ENCODE measurements at places on chromosomes 4 and X.

- DNase-seq: peak; percentile 38
Measured at GRCh38 chrX:131677655-131678628, 134.1 kb downstream of the OR13H1 start.

DNA sequence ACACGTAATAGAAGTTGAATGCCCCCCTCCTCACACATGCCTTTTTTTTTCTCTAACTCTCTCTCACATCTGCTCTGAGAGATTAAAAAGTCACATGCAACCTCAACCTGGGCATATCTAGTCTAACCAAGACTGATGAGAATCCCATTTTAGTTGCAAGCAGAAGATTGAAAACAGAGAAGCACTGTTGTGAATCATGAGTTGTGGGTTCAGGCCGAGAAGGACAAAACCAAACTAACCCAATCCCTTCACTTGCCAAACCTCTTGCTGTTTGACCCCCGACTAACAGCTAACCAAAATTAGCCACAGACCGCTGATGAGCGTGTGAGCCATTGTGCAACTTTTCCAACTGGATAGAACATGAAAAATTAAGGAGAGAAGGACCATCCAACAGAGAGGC is 31.8 kb downstream of the CXCL1 start:
- DNase-seq: no peak

- DNase-seq: no peak
Measured at GRCh38 chr4:129138810-129139496, 43.0 kb downstream of the C4orf33 start.

GRCh38 chr4:3705236-3705987 is 60.8 kb upstream of the ADRA2C start:
- DNase-seq: no peak

- no peak for DNase-seq
Measured at GRCh38 chrX:107673933-107674479, 45.7 kb downstream of the PRPS1 start.

- no peak for DNase-seq
Measured at GRCh38 chrX:80282535-80282934, 137.7 kb upstream of the TENT5D start.

- DNase-seq: no peak
Measured at GRCh38 chrX:38627683-38628082, 66.3 kb downstream of the TSPAN7 start.

DNA sequence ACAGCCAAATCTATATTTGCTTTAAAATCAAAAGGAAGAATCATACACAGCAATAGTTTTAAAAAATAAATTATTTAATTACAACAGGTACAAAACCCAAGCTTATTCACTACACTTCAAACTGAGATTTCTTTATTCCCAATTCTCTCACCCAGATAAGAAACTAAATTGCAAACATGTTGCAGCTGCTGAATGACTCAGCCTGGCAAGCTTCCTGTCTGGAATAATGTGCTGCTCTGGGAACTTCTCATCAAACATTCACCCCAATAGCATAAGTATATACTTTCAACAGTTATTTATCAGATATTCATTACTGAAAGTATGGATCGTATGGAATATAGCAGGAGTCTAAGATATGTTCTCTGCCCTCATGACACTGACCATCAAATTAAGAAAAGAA is 43.0 kb upstream of the GABRA2 start:
- no peak for DNase-seq

- no peak for DNase-seq
Measured at GRCh38 chr4:157824021-157824420, 348.8 kb downstream of the GASK1B start.

DNA sequence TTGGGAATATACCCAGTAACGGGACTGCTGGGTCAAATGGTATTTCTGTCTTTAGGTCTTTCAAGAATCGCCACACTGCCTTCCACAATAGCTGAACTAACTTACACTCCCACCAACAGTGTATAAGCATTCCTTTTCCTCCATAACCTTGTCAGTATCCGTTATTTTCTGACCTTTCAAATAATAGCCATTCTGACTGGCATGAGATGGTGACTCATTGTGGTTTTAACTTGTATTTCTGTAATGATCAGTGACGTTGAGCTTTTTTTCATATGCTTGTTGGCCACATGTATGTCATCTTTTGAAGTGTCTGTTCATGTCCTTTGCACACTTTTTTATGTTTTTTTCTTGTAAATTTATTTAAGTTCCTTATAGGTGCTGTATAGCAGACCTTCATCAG is 81.2 kb downstream of the ADAM29 start:
- DNase-seq: no peak

GRCh38 chr4:119746951-119747350 is 118.3 kb upstream of the PDE5A start:
- no peak for DNase-seq

GRCh38 chrX:115939636-115940160 is 230.8 kb upstream of the AGTR2 start:
- no peak for DNase-seq

DNA sequence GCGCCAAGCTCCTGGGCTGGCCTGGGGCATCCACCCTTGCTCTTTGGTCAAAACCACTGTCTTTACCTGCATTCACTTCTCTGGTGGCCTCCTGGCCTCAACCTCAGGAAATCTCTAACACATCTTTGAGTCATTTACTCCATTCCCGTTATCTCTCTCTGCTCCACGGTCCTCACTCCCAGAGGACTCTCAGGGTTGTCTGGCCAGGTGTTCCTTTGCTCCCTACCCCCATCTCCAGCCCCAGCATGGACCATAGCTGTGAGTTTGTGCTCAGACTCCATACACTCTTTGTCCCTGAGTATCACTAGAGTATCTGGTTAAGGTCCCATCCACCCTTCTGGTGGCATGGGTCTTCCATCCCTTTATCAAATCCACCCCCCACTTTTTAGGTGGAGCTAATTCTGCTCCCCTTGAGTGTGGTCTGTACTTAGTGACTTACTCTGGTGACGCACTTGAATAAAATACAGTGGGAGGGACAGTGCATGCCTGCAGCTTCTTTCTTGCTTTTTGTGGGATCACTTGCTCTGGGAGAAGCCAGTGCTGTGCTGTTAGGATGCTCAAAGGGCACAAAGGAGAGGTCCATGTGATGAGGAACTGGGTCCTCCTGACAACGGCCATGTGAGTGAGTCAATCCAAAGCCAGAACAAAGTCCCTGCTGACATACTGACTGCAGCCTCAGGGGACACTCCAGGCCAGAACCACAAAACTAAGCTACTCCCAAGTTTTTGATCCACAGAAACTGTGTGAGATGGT is 44.3 kb downstream of the IGFBP7 start:
- DNase-seq: no peak

GRCh38 chrX:112587194-112587593 is 92.5 kb downstream of the LHFPL1 start:
- DNase-seq: no peak

- no peak for DNase-seq
Measured at GRCh38 chr4:168621806-168622589, 125.1 kb downstream of the PALLD start.

DNA sequence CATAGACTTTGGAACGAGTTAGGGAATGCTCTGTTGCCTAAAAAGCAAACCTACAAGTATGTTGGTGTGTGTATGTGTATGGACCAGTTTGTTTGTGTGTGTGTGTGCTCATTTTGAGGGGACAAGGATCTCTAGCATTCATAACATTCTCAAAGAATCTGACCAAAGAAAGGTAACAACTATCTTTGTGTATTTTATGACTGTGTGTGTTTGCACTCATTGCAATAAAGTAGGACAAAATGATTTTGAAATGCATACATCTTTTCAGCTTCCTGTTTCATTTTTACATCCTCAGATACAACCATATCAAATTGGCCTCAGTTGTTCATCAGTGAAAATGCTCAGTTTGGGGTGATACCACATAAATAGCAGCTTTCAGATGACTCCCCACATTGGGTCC is 8.3 kb upstream of the XK start:
- DNase-seq: no peak

DNA sequence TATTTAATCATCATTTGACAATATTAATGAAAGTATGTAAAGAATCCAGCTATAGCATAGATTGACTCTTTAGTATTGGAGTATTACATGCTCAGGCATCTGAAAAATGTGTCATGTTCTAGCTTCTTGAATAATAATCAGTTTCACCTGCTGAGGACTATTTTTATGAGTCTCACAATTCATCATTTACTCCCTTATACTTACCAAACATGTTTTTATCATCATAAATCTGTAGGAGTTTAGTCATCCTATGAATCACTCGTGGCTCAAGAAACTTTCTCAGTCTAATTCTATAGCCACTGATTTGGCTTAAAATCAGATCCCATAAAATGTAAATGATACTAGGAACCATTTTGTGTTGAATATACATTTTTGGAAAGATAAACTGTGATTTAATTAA is 1616.1 kb downstream of the C4orf33 start:
- no peak for DNase-seq

- no peak for DNase-seq
Measured at GRCh38 chr4:161546902-161547301, 616.9 kb downstream of the FSTL5 start.

DNA sequence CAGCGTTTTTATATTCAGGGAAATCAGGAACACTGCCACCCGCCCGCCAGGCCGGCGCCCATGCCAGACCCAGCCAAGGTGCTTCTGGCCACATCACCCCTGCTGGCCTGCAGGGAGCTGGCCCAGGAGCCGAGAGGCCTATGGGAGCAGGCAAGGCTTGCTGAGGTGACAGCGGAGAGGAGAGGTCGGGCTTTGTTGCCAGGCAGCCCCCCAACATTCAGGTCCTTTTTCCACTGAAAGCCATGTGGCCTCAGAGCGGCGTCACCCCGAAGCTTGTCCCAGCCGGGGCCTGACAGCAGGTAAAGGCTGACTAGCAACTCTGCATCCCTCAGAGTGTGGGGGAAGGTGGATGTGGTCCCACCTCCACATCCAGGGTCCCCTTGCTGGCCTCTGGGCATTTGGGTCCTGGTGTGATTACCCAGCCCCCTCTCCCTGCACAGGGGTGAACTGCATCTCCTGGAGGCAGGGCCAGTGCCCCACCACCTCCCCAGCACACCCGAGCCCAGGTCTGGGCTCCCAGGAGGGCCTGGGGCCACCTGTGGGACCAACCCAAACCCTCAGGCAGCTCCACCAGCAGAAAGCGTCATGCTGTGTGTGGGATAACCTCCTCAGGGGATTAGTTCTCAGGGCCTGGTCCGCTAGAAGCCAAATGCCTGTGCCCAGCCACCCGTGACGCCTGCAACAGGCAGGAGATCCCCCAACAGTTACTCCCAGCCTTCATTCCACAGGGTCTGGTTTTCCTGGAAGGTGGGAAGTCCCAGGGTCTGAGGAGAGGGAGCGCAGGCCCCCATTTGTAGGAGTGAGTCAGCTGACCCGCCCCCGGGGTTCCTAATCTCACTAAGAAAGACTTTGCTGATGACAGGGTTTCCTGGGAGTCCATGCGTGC is at the start of gene PDE6B:
TSS of gene PDE6B (plus strand) at position 869 of the 886 bp plus-strand sequence. CDS start 54 bp downstream, outside the sequence.
- no peak for DNase-seq

DNA sequence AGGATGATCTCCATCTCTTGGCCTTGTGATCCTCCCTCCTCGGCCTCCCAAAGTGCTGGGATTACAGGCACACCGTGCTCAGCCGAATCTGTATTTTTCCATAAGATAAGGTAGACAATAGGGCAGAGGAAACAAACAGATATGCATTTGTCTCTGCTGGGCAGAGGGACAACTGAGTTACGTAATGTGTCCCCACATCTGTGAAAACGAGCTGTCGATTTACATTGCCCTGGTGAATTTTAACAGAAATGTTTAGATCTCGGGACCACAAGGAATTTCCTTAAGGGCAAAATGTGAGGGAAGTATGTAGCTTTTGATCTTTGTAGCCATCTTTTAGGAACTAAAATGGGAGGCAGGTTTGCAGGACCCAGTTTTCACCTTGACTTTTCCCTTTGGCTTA is 189.7 kb downstream of the TRIML1 start:
- no peak for DNase-seq
